GM13976 (cell line): ENCODE measurements at places on chromosomes 2 and 18.

GRCh38 chr2:163469561-163469962, 266.2 kb downstream of the FIGN start:
- no peak for DNase-seq

DNA sequence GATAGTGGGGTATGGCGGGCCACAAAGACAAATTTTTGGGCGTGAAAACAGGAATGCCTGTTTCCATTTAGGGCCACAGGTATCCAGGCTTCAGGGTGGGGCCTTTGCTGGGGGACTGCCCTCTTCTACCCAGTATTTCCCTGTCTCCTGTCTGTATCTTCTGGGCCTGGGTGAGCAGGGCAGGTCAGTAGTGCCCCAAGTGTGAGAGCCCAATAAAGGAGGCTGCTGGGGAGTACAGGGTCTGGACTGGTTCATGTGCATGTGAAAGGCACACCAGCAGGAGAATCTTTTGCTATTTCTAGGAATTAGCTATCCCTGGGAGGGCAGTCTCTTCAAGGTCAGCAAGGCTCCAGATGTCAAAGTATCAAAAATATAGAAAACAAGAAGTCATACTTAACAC, 71.5 kb downstream of the MEX3C start:
- DNase-seq = no peak

DNA sequence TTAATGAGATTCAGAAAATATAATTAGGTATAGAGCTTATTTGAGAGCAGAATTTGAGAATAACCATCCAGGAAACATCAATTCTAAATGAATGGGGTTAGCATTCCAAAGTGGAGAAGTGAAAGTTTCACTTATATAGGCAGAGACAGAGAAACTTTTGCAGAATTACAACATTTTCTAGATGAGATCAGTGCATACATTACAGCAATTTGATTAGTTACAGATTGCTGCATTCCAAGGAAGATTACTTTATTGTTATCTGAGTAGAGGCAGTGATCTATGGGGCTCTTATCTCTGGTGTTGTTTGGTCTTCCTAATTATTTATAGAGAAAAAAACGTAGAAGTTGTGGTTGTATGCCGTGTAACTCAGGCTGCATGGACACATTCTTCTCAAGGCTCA, 373.8 kb upstream of the SYT4 start:
- DNase-seq = no peak

DNA sequence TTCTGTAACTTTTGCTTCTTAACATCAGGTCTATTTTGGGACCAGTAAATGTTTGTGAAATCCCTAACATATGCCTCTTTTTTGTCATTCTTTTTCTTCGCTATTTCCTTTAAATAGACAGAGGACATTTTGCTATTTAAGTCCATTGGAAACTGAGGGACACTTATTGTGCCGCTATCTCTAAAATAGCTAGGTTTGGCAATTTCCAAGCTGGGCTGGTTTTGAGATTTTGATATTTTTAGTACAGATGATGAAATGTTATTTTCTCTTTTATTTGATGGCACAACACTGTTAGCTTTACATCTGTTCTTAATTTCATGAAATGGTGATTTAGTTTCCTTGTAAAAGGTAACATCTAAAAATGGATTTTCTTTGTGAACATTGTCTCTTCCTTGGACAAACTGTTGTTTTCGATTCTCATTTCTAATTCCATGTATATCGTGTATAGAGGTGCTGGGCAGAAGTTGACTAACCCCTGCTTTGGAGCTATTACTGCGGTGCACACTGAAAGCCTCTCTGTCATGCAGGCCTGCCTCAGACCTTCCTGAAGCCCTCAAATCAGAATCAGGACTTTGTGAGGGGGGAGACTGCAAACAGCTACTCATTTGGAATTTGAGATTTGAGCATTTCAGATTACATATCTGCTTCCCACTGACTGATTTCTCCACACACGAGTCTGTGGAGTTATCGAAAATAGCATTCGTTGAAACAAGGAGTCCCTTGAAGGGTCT, 594 bp downstream of the RAD51AP2 start:
- DNase-seq = peak; percentile 6

DNA sequence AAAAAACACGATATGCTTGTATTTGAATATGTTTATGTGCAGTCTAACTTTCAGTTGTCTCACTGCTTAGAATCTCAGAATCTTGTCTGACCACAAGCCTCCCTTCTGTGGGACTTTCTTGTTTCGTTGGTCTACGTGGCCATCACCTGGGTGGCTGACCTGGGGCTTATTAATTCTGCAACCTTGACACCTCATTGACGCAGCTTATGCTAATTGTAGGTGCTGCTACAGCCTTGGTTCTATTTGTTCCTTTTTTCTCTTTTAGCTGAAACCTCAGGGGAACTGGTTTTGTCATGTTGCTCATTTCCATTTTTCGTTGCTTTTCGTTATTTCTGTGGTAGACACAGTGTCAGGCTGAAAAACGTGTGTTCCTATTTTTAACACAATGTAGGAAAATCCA, 273.7 kb downstream of the SLC4A3 start:
- DNase-seq = no peak

DNA sequence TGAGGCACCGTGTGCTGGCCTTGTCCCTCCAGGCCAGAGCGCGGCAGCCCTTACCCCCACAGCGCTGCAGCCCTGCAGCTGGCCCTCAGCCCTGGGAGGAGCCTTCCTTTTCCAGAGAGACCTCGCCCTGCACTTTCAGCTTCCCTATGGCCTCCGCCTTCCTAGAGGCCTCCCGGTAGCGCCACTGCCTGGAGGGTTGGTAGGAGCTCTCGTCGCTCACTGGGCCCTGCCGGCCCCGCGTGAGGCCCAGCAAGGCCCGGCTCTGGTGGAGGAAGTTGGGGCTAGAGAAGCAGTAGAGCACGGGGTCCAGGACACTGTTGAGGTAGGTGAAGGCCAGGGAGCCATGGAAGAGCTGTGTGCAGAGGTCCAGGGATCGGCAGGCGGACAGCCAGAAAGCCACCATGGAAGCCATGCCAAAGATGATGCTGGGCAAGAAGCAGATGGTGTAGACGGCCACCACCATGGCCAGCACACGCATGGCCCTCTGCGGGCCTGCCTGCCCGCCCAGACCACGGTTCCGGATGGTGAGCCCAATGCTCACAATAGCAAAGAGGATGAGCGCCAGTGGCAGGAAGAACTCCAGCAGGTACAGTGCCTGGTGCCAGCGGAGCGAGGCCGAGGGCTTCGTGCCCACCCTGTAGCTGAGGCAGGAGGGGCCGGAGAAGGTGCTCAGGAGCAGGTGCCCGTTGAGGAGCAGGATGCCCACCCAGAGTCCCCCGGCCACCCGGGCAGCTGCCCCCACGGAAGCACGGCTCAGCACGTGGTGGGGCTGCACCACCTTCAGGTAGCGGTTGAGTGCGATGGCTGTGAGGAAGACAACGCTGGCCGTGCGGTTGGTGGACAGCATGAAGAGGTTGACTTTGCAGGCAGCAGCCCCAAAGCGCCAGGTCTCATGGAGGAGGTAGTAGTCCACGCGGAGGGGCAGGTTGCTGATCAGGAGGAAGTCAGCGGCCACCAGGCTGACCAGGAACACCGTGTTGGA, 821 bp downstream of the OXER1 start:
- no peak for DNase-seq

DNA sequence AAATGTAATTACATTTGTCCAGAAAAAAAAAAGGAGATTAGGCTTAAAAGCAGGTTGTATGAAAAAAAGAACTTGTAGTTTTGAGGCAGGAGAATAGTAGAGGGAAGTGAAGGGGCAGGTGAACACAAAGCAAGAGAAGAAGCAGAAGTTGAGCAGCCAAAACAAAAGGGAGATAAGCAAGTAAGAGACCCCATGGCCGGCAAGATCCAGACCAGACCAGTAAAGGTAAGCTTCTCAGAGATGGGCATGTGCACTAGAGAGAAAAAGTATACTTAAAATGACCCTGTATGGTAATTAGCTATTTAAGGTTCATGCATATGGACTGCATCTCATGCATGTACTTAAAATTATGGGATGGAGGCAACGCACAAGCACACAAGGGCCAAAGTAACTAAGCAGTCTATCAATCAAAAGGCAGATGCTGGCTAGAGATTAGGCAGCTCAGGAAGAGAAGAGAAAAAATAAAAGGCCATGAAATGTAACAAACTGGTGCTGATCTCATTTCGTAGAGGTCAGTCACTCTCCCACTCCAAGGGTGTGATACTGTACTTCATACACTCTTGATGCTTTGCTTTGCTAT, 9.7 kb downstream of the SIGLEC15 start:
- no peak for DNase-seq

DNA sequence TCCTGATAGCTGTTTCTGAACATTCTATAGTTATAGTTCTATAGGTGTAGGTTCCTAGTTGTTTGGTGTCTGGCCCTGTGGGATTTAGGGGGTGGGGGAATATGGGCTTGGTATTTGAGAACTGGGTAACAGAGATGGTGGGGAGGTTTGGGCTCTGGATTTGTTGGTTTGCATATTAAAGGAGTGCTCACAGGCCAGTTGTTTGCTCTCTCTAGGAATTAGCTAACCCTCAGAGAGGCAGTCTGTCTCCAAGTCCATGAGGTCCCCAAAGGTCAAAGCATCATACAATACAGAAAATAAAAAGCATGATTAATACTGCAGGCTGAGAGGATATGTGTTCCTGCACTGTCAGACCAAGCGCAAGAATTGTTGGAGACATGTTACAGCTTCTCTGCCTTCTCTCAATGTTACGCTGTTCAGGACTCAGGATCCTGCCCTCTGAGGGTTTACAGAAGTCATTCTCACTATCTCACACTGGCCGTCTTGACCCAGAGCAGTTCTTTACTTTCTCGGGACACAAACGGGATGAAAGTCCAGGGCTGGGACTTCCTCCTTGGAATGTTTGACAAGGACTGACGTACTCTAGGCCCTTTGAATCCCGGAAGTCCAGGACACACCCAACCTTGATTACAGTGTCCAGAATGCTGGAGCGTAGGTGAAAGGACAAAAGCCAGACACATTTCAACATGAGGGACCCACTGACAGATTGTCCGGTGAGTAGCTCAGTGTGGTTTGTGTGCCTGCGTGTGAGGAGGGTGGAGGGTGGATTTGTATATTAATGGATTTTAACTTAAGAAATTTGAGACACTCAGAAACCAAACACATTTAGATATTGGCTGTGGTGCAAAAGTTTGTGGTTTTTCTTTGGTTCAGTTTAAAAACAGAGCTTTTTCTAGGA, at the start of gene NOSTRIN:
Gene NOSTRIN (plus strand): TSS at position 677 of the 898 bp plus-strand sequence. CDS start 10 bp downstream, at position 687.
- no peak for DNase-seq

DNA sequence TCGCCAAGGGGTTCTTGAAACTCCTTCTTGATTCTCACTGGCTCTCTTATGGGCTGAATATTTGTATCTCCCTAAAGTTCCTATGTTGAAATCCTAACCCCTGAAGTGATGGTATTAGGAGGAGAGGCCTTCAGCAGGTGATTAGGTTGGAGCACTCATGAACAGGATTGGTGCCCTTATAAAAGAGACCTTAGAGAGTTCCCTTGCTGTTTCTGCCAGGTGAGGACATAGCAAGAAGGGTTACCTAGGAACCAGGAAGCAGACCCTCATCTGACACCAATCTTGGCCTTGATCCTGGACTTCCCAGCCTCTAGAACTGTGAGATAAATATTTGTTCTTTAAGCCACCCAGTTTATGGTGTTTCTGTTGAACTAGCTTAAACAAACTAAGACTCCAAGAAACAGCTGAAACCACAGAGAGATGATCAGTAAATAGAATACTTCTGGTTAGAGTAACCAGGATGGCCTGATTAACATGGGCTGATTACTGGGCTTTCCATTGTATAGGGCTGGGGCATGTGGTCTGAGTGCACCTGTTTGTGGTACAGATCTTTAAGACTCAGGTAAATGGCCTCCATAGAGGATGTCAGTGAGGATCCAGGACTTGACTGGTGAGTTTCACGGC, 7.7 kb upstream of the CDC42EP3 start:
- DNase-seq = no peak
